ENCODE measurements at places on chromosomes 7 and 10.

GRCh38 chr7:117839507-117839906 lies 33.7 kb downstream of the CTTNBP2 start:
- DNase-seq = no peak

- DNase-seq = no peak
Observed at GRCh38 chr10:14658331-14659127, 116.2 kb downstream of the FAM107B start.

DNA sequence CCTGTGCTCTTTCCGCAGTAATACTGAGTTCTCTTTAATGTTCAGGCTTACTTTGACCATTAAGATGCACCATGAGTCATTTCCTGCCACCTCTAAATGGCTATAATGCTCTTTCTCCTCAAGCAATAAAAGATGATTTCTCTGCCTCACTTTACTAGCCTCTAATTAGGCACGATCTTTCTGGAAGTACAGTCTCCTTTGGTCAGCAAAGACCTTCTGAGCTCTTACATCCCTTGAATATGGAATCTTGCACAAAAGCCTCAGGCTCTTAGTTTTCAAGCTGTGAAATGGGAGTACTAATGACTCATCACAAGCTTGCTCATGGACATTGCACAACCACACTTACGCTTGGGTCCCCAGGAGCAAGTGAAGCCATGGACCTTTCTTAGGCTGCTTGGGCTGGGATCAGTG lies 85.9 kb downstream of the FRMD4A start:
- no peak for DNase-seq

- DNase-seq = no peak
Observed at GRCh38 chr10:52956461-52956860, 183.9 kb upstream of the MBL2 start.

All from CMK (cell line).